ENCODE measurements at places on chromosomes 1 and 21.

- DNase-seq: no peak
These were observed 21.0 kb downstream of the ATF3 start for GRCh38 chr1:212629450-212630157.

DNA sequence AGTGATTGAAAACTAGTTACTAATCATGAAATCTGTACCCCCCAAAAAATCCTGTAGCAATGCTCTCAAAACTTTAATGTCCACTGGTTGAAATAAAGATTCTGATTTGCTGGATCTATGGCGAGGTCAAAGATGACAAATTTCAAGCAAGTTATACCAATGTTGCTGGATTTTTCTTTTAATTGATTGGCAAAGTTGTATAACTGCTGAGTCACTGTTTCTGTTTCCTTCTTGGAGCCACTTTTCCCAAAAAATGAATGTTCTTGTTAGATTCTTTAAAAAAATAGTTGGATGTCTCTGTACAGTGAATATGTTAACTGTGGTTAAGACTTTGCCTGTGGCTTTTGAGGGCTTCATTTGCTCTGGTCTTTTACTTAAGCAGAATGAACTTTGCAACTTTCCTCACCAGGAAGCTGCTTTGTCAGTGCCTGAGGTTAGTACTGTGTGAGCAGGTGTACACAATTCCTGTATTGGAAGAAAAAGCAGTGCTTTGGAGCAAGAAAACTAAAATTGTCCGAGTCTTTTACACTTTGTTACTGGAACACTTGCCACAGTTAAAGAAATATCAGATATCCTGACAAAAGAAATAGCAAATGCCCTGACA lies 1211.9 kb downstream of the MRPL39 start:
- no peak for DNase-seq

DNA sequence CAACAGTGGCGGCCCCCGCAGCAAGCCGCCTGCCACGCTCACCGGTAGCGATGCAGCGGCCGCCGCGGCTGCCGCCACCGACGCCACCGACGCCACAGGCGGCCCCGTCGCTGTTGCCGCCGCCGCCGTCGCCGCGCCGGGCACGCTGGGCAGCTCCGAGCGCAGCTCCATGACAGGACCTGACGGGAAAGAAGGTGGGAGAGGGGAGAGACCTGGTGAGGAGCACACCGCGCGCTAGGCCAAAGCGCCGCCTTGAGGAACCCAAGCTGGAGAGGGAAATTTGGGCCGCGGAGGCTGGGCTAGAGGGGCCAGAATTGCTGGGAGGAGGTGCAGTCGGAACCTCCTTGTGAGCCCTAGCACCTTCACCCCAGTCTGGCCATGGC lies 1.9 kb downstream of the DMRTA2 start:
- no peak for DNase-seq

DNA sequence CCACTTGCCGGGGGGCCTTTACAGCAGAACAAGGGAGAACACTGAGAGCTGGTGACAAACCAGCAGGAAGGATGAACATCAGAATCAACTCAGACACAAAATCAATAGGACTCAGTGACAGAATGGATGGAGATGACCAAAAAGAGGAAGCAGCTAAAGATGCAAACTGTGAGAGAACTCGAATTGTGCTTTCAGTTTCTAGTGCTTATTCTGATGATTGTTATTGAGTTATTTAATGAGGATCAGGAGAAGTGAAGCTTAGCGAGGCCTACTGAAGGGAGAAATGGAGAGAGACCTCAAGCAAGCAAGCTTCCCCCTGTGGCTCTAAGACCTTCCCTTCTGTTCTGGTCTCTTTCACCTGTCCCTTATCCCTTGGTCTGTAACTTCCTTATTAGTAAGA lies 30.3 kb upstream of the TMEM125 start:
- no peak for DNase-seq

DNA sequence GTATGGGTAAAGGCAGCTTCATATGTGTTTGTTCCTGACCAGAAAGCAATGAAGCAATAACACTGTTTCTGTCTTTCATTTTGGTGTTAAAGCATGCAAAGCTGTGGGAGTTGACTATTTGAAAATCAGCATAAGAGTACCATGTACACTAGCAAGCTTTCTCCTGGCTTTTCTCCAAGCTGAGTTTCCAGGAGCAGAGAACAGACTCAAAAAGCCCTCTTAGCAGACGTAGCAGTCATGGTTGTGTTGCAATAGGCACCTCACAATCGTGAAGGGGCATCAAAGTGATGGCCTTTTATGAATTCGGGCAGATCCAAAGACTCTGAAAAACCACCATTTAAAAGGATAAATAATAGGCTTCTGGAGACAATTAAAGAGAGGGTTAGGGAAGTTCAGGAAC lies 159.7 kb downstream of the PTGER3 start:
- DNase-seq: no peak

- DNase-seq: no peak
These were observed 110.9 kb downstream of the NTPCR start for GRCh38 chr1:233061265-233061664.

- DNase-seq: no peak
These were observed 10.9 kb upstream of the PROX1 start for GRCh38 chr1:213976665-213977485.

- DNase-seq: no peak
These were observed 74.8 kb upstream of the EDN2 start for GRCh38 chr1:41559331-41559730.

GRCh38 chr1:24901791-24902470 lies 28.1 kb downstream of the RUNX3 start:
- no peak for DNase-seq

- no peak for DNase-seq
These were observed 4.1 kb downstream of the MRPL9 start for GRCh38 chr1:151759241-151759640.

- DNase-seq: no peak
These were observed 544 bp upstream of the CCT8 start for GRCh38 chr21:29074007-29074376.

DNA sequence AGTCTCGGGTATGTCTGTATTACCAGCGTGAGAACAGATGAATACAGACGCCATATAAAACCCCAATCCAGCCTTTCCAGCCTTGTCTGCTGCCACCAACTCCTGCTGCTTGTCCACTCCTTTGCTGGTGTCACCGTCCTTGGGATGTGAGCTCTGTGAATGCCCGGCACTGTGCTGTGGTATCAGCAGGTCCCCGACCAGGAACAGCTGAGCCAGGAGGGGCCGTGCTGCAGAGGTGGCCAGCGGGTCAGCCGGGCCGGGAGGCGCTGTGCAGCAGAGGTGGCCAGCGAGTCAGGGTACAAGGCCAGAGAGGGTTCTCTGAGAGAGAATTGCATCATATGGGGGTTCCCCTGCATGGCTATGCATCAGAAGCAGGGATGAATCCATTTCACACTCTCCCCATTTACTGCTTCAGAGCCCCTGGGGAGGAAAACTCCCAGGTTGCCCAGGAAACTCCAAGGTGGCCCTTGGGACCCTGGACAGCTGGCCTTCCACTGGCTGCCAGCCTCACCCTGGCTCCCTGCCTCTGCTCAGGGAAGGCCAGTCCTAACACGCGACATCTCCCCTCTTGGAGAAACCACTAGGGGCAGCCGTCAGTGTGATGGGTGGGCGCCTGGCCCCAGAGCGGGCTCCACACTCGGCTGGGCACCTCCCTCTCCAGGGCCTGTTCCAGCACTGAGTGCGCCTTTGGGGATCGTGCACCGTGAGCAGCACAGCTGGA lies 122.4 kb upstream of the COL6A1 start:
- DNase-seq: no peak

GRCh38 chr1:205232945-205233397 lies 5.2 kb downstream of the TMCC2 start:
- no peak for DNase-seq

DNA sequence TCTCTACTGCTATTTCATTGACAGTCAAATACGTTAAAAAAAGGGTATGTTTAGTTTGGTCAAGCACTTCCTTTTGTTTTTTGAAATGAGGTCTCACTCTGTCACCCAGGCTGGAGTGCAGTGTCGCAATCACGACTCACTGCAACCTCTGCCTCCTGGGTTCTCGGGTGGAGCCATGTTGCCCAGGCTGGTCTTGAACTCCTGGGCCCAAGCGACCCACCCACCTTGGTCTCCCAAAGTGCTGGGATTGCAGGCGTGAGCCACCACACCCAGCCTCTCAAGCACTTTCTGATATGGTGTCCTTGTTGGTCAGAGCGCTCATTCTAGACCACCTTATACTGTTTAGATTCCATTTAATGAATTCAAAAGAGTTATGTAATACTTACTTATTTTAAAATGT lies 20.9 kb upstream of the RHBDL2 start:
- no peak for DNase-seq

DNA sequence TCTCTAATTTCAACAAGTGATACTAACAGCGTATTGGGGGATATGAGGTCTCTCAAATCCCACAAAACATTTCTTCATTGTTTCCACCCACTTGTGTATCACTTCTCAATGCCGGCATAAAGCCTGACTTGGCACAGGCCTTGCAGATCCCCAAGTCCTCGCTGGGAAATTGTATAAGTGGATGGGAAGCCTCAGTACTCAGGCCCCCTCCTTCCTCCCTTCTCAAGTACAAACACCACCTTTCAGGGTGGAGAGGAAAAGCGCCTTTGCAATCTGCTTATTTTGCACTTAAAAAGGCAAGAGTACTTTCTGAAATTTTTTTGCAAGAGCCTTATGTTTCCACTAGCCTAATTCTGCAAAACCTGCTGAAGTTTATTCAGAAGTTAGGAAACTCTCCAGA lies 25.8 kb upstream of the KLHDC8A start:
- no peak for DNase-seq
